Endothelial cell of coronary artery (primary cell): ENCODE measurements at places on chromosomes 4 and X. TPM values are rescaled to one million over a fixed set of nuclear protein-coding genes. Genes with fewer than 3 reads are reported as not detected.

CNKSR2 gene
- total RNA-seq, result 0.38 TPM in 1 of 2 replicates, not detected in the other

CTBP1 gene
- 199 and 210 TPM in 2 replicates for total RNA-seq

GAGE2A gene
- not detected in 2 replicates for total RNA-seq

ANOS1 gene
- 0.28 and 0.54 TPM in 2 replicates for total RNA-seq

XK gene
- under 0.01 TPM in 1 of 2 replicates, not detected in the other for total RNA-seq

EDA2R gene
- 6.3 and 7.8 TPM in 2 replicates for total RNA-seq

GPM6B gene
- total RNA-seq, result 0.18 and 2.4 TPM in 2 replicates

ZNF674 gene
- total RNA-seq, result 3.1 and 5.2 TPM in 2 replicates

CCNA2 gene
- 21.6 and 52.5 TPM in 2 replicates for total RNA-seq

TEX13C gene
- not detected in 2 replicates for total RNA-seq

VCX2 gene
- total RNA-seq, result not detected in 2 replicates

PAGE1 gene
- not detected in 2 replicates for total RNA-seq

ARSJ gene
- 42.9 and 64.5 TPM in 2 replicates for total RNA-seq

TLR2 gene
- total RNA-seq, result 1.2 TPM in 1 of 2 replicates, not detected in the other

LARP7 gene
- total RNA-seq, result 25.6 and 27.8 TPM in 2 replicates

RBM46 gene
- not detected in 2 replicates for total RNA-seq

NHSL2 gene
- total RNA-seq, result 21.1 and 21.6 TPM in 2 replicates

NALF2 gene
- total RNA-seq, result under 0.01 and 0.09 TPM in 2 replicates

PDE5A gene
- 2.6 and 11.1 TPM in 2 replicates for total RNA-seq

GAGE12H gene
- total RNA-seq, result not detected in 2 replicates

ARMCX2 gene
- 55.2 and 80.1 TPM in 2 replicates for total RNA-seq

PRSS12 gene
- 0.09 and 0.56 TPM in 2 replicates for total RNA-seq

HSFX4 gene
- not detected in 2 replicates for total RNA-seq

ZNF185 gene
- total RNA-seq, result 21.7 and 27.8 TPM in 2 replicates

GRXCR1 gene
- not detected in 2 replicates for total RNA-seq

THAP9 gene
- total RNA-seq, result 4.1 and 5.0 TPM in 2 replicates

TCP11X2 gene
- total RNA-seq, result not detected in 2 replicates

GLRA3 gene
- total RNA-seq, result not detected in 2 replicates

C4orf50 gene
- not detected in 2 replicates for total RNA-seq

VSIG1 gene
- 0.19 and 0.72 TPM in 2 replicates for total RNA-seq

KLHL5 gene
- total RNA-seq, result 75.9 and 166 TPM in 2 replicates

HS6ST2 gene
- 0.09 and 0.36 TPM in 2 replicates for total RNA-seq

KIF4A gene
- 8.4 and 17.8 TPM in 2 replicates for total RNA-seq

NLGN4X gene
- not detected in 2 replicates for total RNA-seq

PPP2R3B gene
- total RNA-seq, result 15.7 and 33.5 TPM in 2 replicates
